ENCODE measurements at places on chromosomes 5 and 9. TPM values are rescaled to one million over a fixed set of nuclear protein-coding genes. Genes with fewer than 3 reads are reported as not detected.

FOXI1 gene
- 0.30 TPM for total RNA-seq

ARID3C gene
- total RNA-seq = not detected

PCDHGA9 gene
- 7.7 TPM for total RNA-seq

HMHB1 gene
- not detected for total RNA-seq

NUTM2F gene
- not detected for total RNA-seq

ICE1 gene
- 40.5 TPM for total RNA-seq

UBE2QL1 gene
- total RNA-seq = not detected

GOLPH3 gene
- total RNA-seq = 90.1 TPM

PTGES gene
- total RNA-seq = 3.3 TPM

C5orf58 gene
- not detected for total RNA-seq

C7 gene
- total RNA-seq = 320 TPM

FBXL7 gene
- 4.9 TPM for total RNA-seq

DAB2IP gene
- total RNA-seq = 61.8 TPM

CTSV gene
- not detected for total RNA-seq

SYK gene
- 39.5 TPM for total RNA-seq

ORM1 gene
- total RNA-seq = 1.8 TPM

FAM169A gene
- total RNA-seq = 1.0 TPM

CDO1 gene
- 14.4 TPM for total RNA-seq

LHX3 gene
- total RNA-seq = 0.20 TPM

KIF27 gene
- total RNA-seq = 5.3 TPM

CD14 gene
- 195 TPM for total RNA-seq

ECM2 gene
- 11.3 TPM for total RNA-seq

LMAN2 gene
- total RNA-seq = 144 TPM

GBGT1 gene
- total RNA-seq = 35.5 TPM

PCDHGB4 gene
- total RNA-seq = 5.2 TPM

NPM1 gene
- total RNA-seq = 289 TPM

FABP6 gene
- not detected for total RNA-seq

ABO gene
- 33.9 TPM for total RNA-seq

CCDC180 gene
- total RNA-seq = 60.8 TPM

PCDHB11 gene
- 1.1 TPM for total RNA-seq

TMEM215 gene
- total RNA-seq = not detected

CFAP90 gene
- total RNA-seq = 8.4 TPM

MAMDC2 gene
- 44.0 TPM for total RNA-seq

LCNL1 gene
- total RNA-seq = 1.8 TPM

FOXD4L4 gene
- total RNA-seq = 0.91 TPM

ACTBL2 gene
- not detected for total RNA-seq

FGF1 gene
- not detected for total RNA-seq
